Right ventricle myocardium superior (tissue), 1 donor: ENCODE measurements at places on chromosomes 7 and 10. TPM values are rescaled to one million over a fixed set of nuclear protein-coding genes. Genes with fewer than 3 reads are reported as not detected.

GRCh38 chr7:8070451-8071180, 102.0 kb downstream of the GLCCI1 start:
- DNase-seq, result no peak

DNA sequence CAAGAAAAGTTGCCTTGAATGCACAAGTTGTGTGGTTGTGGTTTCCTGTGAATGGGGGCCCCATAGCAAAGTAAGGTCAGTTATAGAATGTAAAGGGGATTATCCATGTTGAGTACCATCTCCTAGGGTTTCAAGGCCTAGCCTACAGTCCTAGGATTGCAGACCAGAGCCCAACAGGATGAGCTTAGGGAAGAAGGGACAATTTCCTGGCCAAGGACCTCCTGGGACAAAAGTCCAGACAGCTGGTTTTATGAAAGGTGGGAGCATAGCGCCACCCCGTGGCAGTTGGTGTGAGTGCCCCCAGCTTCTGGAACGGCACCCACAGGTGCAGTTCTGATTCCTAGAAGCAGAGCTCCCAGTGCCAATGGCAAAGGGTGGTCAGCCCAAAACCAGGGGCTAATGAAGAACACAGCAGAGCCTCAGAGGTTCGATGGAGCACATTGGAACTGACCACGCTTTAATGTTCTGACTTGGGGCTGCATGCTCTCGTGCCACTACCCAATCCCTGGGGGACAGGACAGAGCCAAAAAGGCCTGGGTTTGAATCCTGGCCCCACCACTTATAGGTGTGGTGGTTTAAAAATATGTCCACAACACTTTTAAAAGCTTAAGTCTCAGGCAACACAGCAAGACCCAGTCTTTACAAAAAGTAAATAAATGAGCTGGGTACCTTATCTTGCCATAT, 25.8 kb upstream of the TMEM120A start:
- DNase-seq, result peak; percentile 87

GRCh38 chr10:120768227-120768626, 82.9 kb upstream of the WDR11 start:
- DNase-seq, result no peak

Gene STK31
- total RNA-seq, result not detected
